ENCODE measurements at places on chromosomes 6 and 20.

DNA sequence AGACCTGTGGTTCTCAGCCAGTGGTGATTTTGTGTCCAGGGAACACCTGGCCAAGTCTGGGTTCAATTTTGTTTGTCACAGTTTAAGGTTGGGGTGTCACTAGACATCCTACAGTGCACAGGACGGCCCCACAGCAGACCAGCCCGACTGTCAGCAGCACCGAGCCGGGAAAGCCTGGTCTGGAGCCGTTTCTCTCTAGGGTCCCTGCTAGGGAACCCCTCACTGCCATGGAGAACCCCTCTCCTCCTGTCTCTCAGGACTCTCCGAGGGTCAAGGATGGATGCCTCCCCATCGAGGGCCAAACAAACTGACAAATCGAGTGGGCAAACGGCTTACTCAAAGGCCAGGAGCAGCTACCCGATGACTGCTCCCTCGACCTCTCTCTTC, 15.8 kb upstream of the STX16 start:
- DNase-seq: no peak

GRCh38 chr6:16921399-16922110, 160.3 kb upstream of the ATXN1 start:
- no peak for DNase-seq

- DNase-seq: no peak
Measured at GRCh38 chr6:92840246-92840930, 579.0 kb downstream of the EPHA7 start.

DNA sequence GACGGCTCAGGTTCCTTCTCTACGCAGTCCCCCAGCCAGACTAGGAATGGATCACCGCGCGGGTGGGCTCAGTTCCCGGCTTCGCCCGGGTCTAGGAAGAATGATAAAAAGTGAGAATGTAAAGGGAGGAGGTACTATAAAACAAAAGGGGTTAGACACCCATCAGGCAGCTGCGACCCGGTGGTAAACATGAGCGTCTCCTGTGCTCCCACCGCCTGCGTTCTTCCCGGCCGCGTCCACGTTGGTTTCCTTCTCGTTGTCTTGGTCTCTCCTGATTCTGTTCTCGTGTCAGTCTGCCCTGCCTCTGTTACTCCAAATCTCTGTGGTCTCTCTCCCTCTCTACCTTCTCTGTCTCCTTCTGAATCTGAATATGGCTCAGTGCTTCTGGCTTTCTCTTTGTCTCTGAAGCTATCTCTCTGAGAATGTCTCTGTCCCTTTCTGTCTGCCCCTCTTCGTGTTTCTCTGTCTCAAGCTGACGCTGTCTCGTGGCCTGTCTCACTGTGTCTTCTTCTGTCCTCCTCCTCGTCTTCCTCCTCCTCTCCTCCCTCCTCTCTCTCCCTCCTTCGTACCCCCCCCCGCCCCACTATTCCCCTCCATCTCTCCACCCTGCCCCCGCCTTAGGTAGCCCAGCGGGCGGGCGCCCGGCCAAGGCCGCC, 41.6 kb upstream of the FOXP4 start:
- no peak for DNase-seq

- DNase-seq: no peak
Measured at GRCh38 chr20:6575912-6576401, 191.5 kb upstream of the BMP2 start.

DNA sequence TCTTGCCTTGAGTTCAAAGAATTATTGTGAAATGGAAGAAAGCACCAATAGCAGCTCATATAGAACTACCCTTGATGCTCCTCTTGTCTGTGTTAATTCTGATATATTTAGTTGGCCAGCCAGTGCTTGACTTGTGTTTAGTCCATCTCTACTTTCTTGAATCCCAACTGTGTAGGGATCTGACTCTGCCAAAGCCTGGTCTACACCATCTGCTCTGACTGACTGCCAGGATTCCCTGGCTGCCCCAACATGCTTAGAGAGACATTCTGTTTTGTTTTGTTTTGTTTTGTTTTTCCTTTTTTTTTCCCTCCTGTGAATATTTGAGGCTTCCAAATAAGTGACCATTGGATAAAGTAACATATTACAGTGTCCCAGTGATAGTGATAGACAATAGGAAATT, 953.7 kb upstream of the MANEA start:
- DNase-seq: no peak

- no peak for DNase-seq
Measured at GRCh38 chr6:3627501-3627900, 124.0 kb downstream of the PXDC1 start.

DNA sequence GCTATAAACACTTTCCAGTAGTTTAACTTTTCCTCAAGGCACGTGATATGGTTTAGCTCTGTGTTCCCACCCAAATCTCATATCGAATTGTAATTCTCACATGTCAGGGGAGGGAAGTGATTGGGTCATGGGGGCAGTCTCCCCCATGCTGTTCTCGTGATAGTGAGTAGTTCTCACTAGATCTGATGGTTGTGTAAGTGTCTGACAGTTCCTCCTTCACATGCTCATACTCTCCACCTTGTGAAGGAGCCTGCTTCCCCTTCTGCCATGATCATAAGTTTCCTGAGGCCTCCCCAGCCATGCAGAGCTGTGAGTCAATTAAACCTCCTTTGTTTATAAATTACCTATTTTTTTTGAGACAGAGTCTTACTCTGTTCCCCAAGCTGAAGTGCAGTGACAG, 127.9 kb downstream of the DTNBP1 start:
- no peak for DNase-seq

DNA sequence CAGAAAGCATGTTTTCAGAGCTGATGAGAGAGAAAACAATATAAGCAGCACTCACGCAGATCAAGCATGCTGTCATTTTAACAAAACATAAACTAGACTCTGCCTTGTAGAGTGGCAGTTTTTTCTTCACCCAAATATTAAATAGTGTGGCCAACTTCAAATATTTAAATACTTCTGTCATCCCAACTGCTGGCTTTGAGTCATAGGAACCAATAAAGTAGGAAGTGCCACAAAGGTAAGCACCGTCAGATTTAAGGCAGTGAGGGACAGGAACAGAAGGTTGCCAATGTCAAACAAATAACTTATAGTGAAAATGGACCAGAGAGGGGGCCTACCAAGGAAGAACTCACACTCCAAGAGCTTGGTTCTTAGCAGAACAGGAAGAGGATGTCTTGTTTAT, 222.2 kb downstream of the PKHD1 start:
- DNase-seq: no peak

GRCh38 chr6:65631711-65632110, 75.3 kb downstream of the EYS start:
- DNase-seq: no peak

GRCh38 chr20:62602550-62602949, 39.8 kb upstream of the SLCO4A1 start:
- DNase-seq: no peak

DNA sequence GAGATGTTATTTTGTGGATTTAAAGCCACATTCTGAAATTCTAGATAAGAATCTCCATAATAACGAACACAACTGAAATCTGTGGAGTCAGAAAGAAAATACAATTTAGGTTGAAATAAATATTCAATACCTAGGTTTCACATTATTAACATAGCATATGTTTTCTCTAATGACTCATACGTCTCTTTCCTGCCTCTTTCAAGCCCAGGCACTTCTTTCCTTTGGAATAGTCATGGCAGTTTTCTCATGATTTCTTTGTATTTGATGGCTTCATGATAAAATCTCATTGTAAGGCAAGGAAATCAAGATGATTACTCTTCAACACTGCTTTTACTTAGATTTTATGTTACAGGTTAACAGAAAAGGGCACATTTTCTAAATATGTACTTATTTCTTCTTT, 803.7 kb downstream of the PHF3 start:
- DNase-seq: no peak

DNA sequence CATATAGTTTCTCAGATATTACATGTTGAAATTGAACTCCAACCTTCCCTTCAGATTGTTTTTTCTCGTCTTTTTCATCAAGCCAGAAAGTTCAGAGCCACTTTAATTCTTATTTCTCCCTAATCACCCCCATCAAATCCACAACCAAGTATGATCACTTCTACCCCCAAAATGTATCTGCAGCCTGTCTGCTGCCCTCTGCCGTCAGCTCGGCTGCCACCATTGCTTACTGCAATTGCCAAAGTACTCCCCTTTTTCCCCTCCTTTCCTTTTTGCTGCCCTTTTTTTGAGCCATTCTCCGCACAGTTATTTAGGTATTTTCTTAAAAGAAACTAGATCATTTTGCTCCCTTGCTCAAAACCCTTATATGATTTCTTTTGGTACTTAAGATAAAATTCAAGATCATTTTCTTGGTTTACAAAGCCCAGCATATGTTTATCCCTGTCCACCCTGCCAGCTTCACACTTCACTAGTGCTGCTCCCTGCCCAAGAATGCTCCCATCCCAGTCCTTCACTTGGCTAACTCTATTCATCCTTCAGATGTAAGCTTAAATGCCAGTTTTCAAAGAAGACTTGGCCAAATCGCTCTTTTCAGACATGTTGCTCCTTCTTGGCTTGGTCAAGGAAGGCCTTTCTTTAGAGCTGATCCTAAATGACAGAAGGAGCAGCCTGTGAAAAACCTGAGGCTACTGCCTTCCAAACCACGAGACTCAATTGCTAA, 63.7 kb downstream of the SH3BGRL2 start:
- DNase-seq: no peak

DNA sequence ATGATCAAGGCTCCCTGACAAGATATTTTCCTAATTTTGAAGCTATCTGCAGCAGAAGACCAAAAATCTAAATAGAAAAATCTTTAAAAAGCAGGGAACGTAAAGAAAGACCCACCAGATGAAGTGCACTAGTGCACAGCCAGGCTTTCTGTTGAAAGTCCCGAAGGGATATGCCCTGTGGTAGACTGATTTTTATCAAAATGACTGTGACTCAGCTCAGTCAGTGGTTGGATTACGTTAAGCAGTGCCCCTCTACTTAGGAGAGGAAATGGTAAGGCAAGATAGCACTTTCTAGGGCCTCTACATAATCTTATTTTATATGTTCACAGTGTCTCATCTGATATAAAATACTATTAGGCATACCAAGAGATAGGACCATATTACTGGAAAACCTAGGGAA, 123.4 kb upstream of the RAB32 start:
- DNase-seq: no peak

DNA sequence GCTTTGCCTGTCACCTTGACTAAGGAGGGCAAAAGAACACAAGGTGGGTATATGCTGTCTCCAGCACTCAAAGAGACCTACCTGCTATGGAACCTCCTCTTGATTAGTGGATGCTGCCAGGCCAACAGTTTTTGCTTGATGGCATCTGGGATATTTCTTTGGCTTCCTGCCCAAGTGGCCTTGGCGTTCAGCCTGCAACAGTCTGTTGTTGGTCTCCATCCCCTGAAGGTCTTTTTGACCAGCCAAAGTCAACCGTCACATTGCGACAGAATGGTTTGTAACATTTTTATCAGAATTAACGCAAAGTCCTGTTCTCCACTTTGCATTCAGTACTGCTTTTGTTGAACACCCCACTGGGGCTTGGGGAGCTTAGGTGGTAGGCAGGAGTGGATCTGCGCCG, 37.1 kb downstream of the SERPINB1 start:
- no peak for DNase-seq

DNA sequence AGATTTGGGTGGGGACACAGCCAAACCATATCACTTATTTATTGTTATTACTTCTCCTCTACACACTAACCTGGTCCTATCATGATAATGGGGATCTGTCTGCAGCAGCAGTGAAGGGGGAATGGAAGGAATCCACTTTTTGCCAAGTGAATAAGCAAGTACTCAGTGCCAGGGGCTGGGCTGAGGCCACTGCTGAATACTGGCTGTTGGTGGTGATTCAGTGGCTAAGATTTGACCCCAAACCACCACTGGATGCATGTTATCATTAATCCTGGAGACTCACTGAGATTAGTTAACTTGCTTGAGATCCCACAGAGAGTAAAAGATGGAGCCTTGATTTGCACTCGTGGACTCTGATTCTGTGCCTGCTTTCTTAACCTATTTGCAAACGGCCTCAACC, 127.7 kb downstream of the TSHZ2 start:
- no peak for DNase-seq

- DNase-seq: no peak
Measured at GRCh38 chr20:62938105-62938888, at the start of gene GID8. GID8 (plus strand) TSS chr20:62938147; CDS start chr20:62941503, 3,356 bp downstream.

DNA sequence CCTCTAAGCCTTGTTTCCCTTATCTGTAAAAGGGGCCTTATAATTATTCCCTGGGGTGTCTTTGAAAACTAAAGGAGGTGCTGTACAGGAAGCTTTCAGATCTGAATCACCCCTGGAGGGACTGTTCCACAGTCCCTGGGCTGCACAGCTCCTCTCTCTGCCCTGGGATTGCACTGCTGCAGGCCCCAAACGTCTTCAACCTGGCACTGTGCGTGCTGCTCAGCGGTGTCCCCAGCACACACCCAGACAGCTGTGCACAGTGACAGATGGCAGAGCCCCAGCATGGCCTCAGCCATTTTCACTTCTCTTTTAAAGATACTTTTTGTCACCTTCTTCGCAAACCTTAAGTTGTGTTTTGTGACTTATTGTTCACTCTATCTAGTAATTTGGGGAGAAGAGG, 50.7 kb upstream of the INSM1 start:
- DNase-seq: peak; percentile 23

DNA sequence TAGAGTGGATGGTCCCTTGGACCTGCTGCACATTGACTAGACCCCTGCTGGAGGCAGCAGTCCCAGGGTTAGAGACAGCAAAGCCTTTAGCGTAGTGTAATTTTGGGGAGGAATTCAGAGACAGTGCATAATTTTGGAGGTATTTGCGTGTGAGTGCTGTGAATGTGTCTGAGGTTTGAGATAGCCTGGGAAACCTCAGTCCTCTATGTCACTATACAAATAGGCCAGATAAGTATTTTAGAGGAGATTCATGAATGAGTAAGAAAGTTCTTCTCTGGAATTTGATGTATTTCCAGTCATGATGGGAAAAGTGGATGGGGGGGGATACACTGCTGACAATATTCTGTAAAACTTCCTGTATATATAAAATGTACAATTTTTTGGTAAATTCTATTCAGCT, 25.8 kb upstream of the MTRF1L start:
- DNase-seq: no peak

- no peak for DNase-seq
Measured at GRCh38 chr6:15776458-15776980, 113.7 kb upstream of the DTNBP1 start.

- DNase-seq: no peak
Measured at GRCh38 chr6:27782748-27783147, 129.4 kb downstream of the OR2B2 start.

- no peak for DNase-seq
Measured at GRCh38 chr6:132950566-132950965, 136.2 kb downstream of the RPS12 start.

DNA sequence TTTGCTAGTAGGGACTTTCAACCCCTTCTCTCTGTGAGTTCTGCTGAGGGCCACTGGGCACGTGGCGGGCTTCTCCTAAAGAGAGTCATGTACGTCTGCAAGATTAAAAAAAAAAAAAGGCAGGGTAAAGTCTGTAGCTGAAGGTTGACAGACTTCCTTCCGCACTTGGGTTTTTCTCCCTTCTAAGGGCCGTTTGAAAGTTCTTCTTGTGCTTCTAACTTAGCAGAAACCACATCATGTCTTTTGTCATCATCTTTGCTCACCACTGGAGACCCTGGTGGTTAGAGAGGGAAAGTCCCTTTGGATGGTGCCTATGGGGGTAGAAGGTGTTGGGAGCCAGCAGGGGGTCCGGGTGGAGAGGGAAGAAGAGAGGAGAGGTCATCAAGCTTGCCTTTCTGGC, 31.4 kb downstream of the PRDM1 start:
- peak; percentile 23 for DNase-seq

- no peak for DNase-seq
Measured at GRCh38 chr6:122610690-122611455, 668 bp downstream of the PKIB start.
